Hematopoietic multipotent progenitor cell treated with erythropoietin and hydrocortisone succinate and interleukin-3 and kit ligand, for 15 days (in vitro differentiated cells): ENCODE measurements at places on chromosomes 1 and 21.
A peak's percentile ranks its signal among the peaks of the same experiment; 100 is the strongest.

DNA sequence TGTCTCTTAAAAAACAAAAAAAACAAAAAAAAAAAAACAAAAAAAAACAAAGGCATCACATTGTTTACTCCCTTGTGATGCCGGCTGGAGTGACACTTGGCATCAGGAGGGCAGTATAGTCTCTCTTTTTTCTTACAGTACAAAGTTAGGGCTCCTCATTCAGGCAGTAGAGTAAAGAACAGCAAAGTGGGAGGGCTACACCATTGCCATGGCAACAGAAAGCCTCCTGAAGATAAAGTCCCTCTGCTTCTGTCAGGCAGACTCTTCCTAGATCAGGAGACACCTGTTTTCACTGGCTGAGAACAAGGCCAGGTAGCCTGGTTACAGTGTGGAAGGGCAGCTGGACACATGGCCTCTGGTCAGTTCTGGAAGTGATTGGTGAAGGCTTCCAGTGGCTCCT lies 41.3 kb upstream of the RAB3GAP2 start:
- no peak for DNase-seq

DNA sequence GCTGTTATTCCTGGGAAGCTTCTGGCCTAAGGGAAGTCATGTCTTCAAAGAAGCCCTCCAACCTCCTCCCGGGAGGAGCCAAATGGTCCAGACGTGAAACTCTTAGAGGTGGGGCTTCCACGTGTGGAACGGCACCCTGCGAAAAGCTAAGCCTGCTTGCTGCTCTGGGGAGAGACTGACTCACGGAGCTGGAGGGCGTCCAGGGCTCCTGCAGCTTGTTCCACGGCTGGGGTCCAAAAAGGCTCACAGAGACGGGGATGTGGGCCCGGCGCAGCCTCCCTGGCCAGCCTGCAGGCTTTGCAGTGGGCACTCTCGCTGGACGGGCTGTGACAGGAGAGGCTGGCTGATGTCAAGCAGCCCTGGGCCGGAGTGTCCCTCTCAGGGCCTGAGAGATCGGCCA lies 105.1 kb downstream of the COLGALT2 start:
- DNase-seq, result no peak

GRCh38 chr1:53341521-53341895 lies 13.6 kb upstream of the LRP8 start:
- no peak for DNase-seq

GRCh38 chr1:198436276-198436675 lies 104.2 kb downstream of the ATP6V1G3 start:
- DNase-seq, result no peak

- peak; percentile 46 for DNase-seq
These were observed 19.4 kb downstream of the PLEKHO1 start for GRCh38 chr1:150168960-150169601.

DNA sequence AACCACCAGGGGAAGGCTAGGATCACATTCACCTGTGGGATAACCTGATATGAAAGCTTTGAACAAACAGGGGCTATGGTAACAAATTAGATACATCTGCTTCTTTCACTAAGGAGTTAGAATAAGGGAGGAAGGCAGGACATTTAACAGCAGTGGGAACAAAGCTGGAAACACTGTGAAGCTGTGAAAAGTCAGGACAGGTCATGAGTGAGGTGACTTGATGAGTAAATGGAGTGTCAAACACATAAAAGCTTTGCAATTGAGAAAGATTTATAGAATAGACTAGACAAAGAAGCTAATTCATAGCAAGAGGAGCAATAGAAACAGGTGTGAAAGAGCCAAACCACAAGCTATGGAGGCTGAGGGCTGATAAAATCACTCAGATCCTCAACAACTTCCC lies 110.0 kb downstream of the ASTN1 start:
- DNase-seq, result no peak

DNA sequence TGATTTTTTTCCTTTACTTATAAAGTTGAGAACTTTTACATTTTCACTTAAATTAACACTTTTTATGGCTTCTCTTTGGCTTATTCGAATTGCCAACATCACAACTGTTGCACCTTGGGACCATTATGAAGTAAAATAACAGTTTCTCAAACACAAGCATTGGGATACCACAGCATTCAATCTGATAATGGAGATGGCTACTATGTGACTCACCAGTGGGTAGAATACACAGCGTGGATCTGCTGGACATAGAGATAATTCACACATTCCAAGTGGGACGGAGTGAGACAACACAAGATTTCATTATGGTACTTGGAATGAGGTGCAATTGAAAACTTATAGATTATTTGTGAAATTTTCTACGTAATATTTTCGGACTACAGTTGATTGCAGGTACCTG lies 68.0 kb downstream of the ADAMTS1 start:
- DNase-seq, result no peak

GRCh38 chr1:219264561-219264960 lies 90.9 kb downstream of the LYPLAL1 start:
- no peak for DNase-seq

- no peak for DNase-seq
These were observed 83.7 kb upstream of the LRRC8D start for GRCh38 chr1:89736937-89737733.

DNA sequence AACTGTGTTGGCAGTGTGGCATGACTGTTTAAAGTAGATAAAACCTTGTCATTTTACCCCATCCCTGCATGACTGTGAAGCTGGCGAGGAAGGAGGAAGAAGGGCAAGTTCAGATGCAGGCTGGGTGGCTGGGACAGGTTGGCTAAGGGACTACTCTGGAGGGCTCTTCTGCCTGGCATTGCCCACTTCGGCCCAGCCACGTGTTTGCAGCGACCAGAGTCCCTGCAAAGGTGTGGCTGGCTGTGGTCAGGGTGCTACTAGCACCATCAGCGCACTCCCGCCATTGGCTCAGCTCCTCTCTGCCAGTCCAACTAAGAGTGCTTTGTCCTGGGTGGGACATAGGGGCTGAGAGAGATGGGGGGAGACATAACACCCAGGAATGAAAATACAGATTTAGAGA lies 7.2 kb downstream of the C1orf115 start:
- DNase-seq, result no peak

- DNase-seq, result no peak
These were observed 790.9 kb upstream of the NCAM2 start for GRCh38 chr21:20207335-20207734.

DNA sequence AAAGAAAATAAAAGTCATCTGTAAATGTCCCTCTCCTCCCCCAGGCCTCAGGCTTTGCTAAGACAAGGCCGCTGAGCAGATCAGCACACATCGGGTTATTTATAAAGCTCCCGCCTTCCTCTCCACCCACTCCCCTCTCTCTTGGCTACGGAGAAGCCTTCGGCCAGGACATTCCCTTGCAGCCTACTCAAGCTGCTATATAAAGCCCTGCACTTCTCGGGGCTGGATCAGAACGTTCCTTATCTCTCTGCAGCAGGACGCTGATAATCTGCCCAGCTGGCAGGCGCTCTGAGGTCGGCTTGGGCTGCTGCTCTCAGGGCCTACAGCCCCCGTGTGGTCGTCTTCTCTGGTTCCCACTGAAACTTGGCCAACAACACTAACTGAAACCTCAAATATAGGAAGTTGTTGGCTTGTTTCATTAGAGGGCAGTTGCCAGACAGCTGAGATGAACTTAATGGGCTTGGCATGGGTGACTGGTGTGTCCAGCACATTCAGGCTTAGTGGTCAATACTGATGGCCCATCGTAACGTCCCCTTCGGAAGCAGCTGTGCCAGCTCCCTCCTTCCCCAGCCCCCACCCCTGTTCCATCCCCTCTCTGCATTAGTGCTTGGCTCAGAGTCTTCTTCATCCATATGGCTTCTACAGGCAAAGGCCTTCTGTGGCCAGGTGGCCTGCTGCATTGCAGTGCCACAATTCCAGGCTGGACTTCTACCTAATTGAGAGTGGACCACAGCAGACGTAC lies 64.6 kb downstream of the IER5 start:
- DNase-seq, result peak; percentile 89

DNA sequence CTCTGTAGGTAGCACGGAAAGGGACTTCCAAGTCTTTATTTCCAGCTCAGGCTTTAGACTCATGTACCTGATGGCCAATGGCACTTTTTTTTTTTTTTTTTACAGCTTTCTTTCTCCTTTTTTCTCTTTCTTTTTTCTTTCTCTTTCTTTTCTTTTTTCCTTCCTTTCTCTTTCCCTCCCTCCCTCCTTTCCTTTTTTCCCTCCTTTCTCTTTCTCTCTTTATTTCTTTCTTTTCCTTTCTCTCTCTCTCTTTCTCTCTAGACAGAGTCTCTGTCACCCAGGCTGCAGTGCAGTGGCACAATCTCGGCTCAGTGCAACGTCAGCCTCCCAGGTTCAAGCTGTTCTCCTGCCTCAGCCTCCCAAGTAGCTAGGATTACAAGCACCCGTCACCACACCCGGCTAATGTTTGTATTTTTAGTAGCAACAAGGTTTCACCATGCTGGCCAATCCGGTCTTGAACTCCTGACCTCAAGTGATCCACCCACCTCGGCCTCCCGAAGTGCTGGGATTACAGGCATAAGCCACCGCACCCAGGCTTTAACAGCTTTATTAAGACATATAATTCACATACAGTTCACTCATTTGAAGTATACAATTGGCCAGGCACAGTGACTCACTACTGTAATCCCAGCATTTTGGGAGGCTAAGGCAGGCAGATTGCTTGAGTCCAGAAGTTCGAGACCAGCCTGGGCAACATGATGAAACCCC lies 5.1 kb upstream of the DCAF8 start:
- DNase-seq, result no peak

DNA sequence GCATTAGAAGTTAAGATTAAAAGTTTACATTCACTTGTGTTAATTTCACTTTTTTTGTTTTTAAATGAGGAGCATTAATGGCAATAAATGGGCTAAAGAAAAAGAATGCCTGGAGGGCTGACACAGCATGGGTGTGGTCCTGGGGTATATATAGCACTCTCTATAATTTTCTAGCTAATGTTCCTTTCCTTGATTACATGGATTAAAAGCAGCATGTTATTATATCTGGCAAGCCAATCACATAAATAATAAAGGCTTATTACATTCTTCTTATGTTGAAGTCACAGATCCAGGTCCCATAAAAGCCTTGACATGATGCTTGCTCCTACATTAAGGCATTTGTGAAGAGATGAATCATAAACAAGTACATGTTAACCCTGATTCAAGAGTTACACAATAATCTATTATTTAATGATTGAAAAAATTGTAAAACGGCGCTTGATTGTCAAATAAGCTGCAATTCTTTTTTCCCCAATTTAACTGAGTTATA lies 91.4 kb downstream of the LYPLAL1 start:
- DNase-seq, result no peak

GRCh38 chr21:26177746-26178426 lies 7.3 kb upstream of the APP start:
- no peak for DNase-seq
